ENCODE measurements at places on chromosomes 3 and 15.

DNA sequence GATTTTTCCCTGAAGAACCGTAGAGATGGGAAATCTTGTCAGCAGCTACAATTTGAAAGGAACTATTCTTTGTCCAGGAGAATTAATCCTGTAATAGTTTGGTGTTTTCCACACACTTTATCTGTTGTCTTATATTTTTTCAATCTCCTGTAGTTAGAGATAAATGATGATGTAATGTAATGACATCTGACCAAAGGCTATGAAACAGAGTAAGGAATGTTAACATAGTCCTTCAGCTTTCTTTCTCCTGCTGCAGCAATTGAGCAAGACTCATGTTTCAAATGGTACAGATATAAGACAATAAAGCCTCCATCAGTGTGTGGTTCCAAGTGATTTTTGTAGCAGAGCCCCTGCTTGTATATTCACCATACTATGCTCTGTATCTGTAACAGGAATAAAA, 1028.4 kb downstream of the SI start:
- DNase-seq, result no peak

GRCh38 chr3:105402287-105402801, 35.6 kb downstream of the ALCAM start:
- no peak for DNase-seq

- no peak for DNase-seq
These were observed 227.8 kb upstream of the TBL1XR1 start for GRCh38 chr3:177425042-177425441.

GRCh38 chr3:194462936-194463335, 23.9 kb downstream of the ATP13A3 start:
- no peak for DNase-seq

Measured in DMS79 (cell line).